ENCODE measurements at places on chromosomes 3 and 15.

GRCh38 chr3:117566926-117567325 is 857.3 kb downstream of the TUSC7 start:
- DNase-seq = no peak

DNA sequence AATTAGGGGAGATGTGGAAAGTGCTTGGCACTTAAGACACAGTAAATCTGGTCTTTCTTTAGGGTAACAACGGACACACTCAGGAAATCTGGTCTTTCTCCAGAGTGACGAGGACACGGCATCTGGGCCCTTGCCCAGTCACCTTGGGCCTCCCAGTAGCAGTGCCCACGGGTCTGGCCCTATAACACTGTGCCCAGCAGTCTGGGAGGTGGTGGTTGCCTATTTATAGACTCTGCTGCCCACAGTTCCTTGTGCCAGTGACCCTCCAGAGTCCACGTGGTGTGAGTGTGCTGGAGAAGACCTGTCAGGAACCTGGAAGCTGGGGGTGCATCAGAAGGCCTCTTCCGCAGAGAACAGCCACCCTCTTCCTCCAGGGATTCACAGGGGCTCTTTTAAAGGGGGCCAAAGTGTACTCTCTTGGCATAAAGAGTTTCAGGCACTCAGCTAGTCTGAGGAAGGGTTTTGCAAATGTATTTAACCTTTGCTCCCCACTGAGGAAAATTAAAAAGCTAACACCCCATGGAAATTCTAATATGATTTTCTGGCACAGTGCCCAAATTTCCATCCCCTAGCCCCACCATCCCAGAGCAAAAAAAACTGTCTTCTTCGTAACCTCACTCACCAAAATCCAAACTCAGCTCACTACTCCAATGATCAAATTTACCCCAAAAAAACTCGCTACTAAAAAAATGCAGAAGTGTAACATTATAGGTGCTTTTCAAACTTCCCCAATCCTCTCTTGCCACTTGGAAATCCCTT is 15.4 kb downstream of the WNT5A start:
- no peak for DNase-seq

DNA sequence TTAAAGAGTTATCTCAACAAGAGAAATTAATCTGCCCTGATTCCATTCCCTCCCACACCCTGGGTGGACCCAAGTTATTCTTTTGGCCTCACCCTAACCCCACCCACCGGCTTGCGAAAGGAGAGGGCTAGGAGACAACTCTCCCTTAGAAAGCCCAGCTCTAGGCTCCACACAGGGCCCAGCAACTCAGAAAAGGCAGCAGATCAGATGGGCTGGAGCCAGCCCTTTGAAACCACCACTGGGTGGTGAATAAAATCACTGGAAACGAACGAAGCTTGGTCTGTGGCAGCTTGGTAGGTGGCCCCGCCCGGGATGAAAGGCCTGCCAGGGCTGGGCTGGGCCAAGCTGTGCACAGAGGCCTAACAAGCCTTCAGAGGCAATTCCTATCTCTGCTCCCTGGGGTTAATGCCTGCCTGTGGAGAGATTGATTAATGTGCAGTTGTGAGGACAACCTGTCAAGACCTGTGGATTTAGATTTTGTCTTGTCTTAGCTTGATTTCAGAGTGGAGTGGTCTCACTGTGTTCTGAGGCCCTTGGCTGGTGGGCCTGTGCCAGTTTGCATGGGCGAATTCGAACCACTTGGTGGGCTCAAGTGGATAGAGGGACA is 38.8 kb downstream of the BHLHE40 start:
- no peak for DNase-seq

GRCh38 chr15:72368325-72368724 is 7.5 kb downstream of the HEXA start:
- DNase-seq = no peak

- no peak for DNase-seq
These were observed 14.8 kb downstream of the ZIC1 start for GRCh38 chr3:147423798-147424580.

- DNase-seq = no peak
These were observed 366.8 kb upstream of the UMPS start for GRCh38 chr3:124363476-124363875.

GRCh38 chr15:52261498-52262242 is 33.9 kb downstream of the MYO5C start:
- DNase-seq = peak; percentile 9

GRCh38 chr3:114830652-114831051 is 316.4 kb downstream of the ZBTB20 start:
- DNase-seq = no peak

GRCh38 chr15:86973284-86973844 is 893.7 kb downstream of the AGBL1 start:
- no peak for DNase-seq

DNA sequence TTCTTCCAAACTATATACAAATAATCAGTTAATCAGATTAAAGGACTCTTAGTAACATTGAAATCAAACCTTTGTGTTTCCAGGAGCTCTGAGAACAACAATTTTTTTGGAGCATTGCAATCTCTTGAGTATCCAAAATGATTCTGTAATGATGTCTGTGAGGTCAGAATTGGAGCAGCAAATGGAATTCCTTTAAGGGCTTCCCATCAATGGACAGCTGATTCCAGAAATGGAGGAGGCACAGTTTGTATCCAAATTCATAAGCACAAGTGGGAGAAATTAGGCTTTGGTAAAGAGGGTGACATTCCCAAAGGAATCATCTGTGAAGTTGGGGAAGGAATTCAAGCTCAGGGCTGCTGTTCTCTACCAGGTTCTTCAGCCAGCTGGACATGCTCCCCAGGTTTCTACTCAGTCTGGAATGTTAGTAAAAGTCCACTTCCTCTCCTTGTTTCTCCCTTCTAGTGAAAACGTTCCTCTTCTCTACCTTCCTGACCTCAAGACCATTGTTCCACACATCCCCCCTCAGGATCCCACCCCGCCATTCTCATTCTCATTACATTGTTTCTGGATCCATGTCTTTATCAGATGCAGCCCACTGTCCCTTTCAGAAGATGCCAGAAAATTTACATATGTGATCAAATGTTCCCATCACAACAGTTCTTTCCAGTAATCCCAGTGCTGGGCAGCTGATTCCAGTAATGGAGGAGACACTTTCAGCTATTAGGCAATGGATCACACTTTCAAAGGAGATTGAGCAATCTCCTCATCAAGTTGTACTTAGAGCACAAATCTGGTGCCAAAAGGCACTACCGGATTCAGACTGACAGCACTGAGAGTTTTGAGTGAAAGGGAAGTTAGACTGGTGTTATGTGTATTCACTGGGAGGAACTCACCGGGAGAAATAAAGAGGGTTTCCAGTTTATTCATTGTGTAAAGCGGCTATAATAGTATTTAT is 391.3 kb upstream of the TPRG1 start:
- DNase-seq = no peak

- no peak for DNase-seq
These were observed 23.3 kb upstream of the LMOD3 start for GRCh38 chr3:69145688-69146087.

DNA sequence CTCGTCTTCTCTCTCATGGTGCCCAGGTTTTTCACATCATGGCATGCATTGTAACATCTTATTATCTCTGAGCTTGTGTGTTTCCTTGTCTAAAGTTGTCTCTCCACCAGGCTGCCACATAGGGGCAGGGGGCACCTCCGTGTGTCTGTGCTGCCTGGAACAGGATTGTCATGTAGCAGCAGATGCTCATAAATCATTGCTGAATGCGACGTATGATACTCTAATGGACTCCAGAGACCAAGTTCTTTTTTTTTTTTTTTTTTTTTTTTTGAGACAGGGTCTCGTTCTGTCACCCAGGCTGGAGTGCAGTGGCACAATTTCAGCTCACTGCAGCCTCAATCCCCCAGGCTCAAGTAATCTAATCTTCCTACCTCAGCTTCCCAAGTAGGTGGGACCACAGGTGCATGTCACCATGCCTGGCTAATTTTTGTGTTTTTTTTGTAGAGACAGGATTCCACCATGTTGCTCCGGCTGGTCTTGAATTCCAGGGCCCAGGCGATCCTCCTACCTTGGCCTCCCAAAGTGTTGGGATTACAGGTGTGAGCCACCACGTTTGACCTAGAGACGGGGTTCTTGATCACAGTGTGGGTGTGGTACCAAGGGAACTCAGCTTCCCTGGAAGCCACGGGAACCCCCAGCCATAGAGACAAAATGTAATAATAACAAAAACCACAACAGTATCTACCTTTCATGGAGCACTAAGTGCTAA is 4.7 kb upstream of the DNASE1L3 start:
- DNase-seq = no peak

DNA sequence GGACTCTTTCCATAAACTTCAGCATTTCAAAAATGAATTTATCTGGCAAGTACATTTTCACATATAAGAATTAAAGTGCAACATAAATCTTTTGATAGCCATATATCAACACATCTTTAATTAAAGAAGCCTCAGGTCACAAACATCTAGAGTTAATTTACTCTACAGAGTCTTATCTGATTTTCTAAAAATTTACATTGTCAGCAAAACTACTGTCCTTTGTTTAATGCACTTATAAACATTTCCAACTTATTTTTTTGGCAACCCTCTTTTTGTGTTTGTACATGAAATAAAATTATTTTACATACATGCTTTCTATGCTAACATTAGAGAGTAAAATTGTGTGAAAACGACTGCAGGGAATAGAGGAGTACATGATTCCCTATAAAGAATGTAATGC is 416.8 kb upstream of the ARL6 start:
- DNase-seq = no peak

DNA sequence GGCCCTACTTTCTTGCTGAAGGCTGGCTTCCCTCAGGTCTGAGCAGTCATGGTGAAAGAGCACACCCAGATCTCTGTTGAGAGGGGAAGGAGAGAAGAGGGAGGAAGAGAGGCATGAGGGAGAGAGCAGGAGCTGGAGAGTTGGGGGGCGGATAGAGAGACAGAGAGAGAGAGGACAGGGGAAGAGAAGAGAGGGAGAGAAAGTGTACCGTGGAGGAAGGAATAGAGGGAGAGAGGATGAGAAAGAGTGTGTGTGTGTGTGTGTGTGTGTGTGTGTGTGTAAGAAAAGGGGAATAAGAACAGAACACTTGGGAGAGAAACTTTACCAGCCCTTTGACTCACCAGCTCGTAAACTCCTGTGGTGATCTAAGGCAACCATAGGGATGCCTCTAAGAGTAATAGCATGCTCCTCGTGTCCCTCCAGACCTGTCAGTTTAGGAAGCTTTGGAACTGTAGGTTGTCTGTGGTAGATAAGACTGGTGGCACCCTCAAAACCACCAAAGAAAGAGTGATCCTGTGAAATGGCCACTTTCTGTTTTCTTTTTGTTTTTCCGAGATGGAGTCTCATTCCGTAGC is 18.2 kb downstream of the ZNF592 start:
- no peak for DNase-seq

- DNase-seq = no peak
These were observed 15.9 kb upstream of the ZBTB38 start for GRCh38 chr3:141352262-141352984.

DNA sequence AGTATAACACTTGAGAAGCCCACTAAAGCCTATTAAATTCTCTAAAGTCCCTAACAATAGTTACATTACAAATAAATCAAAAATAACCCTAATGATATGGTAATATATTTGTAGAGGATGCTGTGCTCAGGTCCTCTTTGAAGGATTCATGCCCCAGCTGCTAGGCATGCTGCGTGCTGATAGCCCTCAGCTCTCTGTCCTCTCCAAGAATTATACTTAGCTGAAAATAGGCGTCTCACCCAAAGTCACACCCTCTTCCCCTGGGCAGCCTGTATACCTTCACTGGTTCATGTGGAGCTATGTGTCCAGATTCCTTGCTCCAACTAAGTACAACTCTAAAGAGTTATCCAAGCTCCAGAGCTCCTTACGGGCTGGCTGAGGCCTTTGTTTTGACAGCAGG is 312.5 kb upstream of the ZNF385D start:
- no peak for DNase-seq

- DNase-seq = no peak
These were observed 122.4 kb upstream of the IL12A start for GRCh38 chr3:159866201-159866746.

DNA sequence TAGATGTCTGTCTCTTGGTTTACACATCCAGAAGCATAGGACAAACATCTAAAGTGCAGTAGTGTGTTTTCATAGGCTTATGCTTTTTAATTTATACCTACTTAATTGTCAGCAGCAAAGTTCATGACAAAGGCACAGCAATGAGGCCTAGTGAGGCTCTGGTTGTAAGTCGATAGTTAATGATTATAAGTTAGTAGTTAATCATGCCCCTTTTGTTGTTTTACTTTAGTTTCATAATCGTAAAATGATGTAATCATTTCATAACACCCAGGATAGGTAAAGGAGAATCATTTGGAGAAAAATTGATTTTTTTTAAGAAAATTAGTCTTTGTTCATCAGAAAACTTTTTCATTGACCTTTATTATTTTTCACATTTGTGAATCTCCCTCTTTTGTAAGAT is 351.9 kb downstream of the LSAMP start:
- no peak for DNase-seq

DNA sequence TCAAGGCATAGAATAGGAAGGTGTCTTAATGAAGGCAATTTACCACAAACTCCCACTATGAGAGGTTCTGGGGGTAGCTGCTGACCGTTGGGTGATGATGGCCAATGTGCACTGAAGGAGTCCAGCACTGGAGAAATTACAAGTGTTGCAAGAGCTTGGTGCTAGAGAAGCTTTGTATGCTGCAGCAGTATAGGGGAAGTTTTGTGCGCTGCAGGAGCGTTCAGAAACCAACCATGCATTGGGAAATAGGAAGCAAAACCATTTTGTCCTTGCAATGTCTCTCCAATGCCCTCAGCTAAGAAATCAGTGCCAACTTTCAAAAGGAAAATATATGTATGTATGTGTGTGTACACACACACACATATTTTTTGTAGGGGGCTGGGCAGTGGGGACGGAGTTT is 441.6 kb upstream of the NAALADL2 start:
- no peak for DNase-seq

GRCh38 chr15:39115379-39116057 is 465.4 kb upstream of the THBS1 start:
- no peak for DNase-seq

Data from stimulated activated CD8-positive, alpha-beta memory T cell treated with anti-CD3 and anti-CD28 coated beads, Interleukin-7, amount 100 ng/mL, for 1 hour (primary cell).